Fibroblast of skin of abdomen (primary cell): ENCODE measurements at places on chromosomes 3 and 15.
A peak's percentile ranks its signal among the peaks of the same experiment; 100 is the strongest.

GRCh38 chr15:85825118-85825517 lies 30.4 kb upstream of the KLHL25 start:
- DNase-seq = no peak

GRCh38 chr15:93312891-93313486 lies 224.0 kb upstream of the RGMA start:
- DNase-seq = no peak

DNA sequence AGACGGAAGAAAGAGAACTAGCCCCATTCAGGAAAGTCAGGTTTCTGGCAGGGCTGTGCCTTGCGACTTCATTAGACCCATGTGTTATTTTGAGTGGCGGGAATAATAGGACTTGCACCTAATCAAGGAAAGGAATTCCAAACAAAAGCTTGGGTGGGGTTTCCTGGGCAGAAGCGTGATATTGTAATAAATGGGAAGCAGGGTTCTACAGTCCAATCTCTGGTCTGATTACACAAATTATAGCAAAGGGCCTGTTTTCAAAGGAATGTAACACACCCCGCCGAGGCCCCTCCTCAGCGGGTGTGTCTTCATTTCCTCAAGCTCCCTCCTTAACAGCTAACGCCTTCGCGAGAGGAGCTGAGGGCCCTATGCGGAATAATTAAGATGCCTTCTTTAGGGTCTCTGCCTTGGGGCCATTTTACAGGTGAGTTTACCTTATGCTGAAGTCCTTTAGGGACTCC lies 396.0 kb upstream of the C2CD4B start:
- no peak for DNase-seq

- no peak for DNase-seq
Observed at GRCh38 chr15:33328106-33328505, 17.3 kb downstream of the RYR3 start.

- no peak for DNase-seq
Observed at GRCh38 chr15:77608774-77609173, 23.9 kb downstream of the LINGO1 start.

GRCh38 chr3:172076212-172076611 lies 36.8 kb downstream of the FNDC3B start:
- DNase-seq = no peak

DNA sequence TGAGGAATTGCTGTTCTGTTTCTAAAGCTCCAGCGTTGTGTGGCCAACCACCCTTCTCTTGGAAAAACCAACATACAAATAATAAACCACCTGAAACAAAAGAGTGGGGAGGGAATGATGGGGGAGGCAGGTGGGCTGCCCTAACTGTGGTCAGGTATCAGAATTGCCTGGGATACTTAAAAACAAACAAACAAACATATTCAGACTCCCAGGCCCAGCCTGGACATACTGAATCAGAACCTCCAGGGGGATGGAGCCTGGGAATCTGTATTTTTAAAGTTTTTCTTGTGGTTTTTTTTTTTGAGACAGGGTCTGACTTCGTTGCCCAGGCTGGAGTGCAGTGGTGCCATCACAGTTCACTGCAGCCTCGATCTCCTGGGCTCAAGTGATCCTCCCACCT lies 4.4 kb downstream of the SLC6A6 start:
- no peak for DNase-seq

DNA sequence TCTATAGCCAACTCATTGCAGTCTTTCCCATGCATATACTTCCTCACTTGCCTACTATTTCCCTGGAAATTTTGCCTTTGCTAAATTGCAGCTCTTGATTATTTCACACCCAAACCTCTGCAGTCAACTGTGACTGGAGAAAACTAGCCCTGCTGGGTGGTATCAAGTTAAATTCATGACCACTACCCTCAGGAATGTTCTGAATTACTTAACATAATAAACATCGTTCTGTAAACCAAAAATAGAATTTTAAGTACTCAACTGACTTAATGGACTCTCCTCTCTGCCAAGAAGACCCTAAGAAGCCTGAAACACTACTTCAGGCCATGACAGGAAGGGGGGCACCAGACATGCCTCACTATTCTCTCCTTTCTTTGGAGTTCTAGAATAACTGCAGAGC lies 1278.0 kb upstream of the GBE1 start:
- DNase-seq = peak; percentile 16
